ENCODE measurements at places on chromosomes 13 and 19. TPM values are rescaled to one million over a fixed set of nuclear protein-coding genes. Genes with fewer than 3 reads are reported as not detected.

The LYPD5 gene
- 0.38 TPM for total RNA-seq

The IRGC gene
- total RNA-seq: not detected

The ETV2 gene
- total RNA-seq: under 0.01 TPM

The S1PR5 gene
- 6.6 TPM for total RNA-seq

The NTF4 gene
- total RNA-seq: 3.2 TPM

The NALCN gene
- total RNA-seq: 0.26 TPM

The ZNF625 gene
- 5.0 TPM for total RNA-seq

DNA sequence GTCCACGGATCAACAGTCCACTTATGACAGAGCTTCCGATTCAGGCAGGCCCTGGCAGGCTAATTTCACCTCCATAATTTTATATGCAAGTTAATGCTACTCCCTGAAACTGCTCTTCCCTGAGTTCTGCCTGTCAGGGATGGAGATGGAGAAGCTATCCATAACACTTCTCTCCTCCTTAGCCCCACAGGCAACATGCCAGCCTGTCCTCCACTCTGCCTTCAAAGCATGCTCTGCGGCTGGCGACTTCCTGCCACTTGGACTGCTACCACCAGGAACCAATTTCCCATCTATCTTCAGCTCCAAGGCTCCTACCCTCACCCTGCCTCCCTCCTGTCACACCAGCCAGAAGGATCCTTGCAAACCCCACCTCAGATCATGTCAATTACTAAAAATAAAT is 35.4 kb downstream of the GSX1 start:
- no peak for DNase-seq

GRCh38 chr13:110464556-110465333 is 96.8 kb downstream of the RAB20 start:
- no peak for DNase-seq

DNA sequence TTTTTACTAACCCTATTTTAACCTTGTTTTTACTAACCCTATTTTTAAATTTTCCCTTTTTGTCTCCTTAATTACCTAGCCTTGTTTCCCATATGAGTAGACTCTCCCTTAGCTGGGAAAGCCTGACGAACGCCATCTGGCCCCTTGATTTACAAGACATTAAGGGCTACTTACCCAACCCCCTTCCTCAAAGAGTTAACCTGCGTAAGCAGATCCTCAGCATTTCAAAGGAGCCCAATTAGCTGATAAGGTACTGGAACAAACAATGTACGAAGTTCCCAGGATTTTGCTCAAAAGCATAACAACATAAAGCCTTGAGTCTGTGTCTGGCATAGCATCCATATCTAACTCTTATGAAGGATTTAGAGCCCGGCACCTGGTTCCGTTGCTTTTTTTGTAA is 4.7 kb upstream of the MVB12A start:
- DNase-seq: no peak

DNA sequence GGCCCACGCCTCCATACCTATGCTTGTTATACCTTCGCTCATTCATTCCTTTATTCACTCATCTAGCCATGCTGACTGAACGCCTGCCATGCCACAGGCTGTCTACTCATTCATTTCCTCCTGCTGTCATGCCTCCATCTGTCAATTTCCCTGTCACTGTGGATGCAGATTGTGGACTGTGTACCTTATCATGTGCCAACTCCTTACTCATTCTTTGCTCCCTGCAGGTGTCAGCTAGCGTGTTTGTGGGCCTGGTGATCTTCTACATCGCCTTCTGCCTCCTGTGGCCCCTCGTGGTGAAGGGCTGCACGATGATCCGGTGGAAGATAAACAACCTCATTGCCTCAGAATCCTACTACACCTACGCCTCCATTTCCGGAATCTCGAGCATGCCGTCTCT is 4.1 kb upstream of the PSMD8 start:
- no peak for DNase-seq

DNA sequence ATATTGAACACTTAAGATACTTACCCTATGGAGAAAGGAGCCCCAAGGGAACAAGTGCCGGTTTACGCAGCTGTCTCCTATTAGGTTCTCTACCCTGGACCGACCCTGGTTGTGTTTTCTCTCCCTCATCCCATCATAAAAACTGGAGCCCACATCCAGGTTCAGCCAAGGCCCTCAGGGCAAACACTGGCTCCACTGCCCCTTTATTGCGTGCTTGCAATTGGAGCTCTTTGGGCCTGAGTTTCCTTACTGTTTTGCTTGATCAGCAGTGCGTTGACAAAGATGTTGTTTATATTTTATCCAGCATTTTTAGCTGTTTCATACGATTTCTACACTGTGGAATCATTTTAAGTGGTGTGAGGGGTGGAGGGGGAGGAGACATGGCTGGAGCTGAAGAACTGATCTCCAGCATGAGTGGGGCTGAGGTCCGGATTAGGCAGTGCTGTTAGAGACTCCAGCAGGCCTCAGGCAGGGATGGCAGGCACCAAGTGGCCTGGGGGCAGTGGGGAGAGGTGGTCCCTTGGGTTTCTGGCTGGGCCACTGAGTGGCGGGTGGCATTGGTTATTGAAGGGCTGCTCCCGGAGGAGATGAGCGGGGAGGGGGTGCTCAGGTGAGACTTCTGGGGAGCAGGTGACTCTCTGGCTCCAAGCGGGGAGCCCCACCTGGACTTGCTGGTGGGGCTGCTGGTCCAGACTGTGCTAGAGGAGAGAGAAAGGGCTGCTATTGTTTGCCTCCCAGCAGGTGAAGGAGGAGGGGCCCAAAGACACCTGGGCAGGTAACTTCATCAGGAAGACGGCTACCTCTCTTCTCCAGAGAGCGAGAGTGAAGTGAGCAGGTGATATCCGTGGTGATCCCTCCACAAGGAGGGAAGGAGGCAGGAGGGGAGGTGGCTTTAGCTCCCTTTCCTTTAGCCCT is 62.4 kb upstream of the RNF113B start:
- DNase-seq: no peak

GRCh38 chr19:19257137-19257536 is 16.0 kb downstream of the TM6SF2 start:
- no peak for DNase-seq

DNA sequence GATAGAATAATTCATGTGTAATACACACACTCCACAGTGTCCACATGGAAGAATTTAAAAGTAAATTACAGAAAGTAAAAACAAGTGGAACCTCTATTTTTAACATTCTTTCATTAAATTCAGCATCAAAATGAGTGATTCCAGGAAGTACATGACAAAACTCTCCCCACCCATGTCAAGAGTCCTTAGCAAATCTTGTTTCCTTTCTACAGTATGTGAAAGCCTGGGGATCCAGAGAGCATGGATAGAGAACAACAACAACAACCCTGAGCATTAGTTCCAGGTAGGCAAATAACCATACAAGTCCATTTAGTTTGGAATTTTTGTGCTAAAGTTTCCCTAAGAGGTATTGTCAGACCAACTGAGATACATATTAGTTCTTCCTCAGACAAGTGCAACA is 267.9 kb downstream of the ENOX1 start:
- DNase-seq: no peak

DNA sequence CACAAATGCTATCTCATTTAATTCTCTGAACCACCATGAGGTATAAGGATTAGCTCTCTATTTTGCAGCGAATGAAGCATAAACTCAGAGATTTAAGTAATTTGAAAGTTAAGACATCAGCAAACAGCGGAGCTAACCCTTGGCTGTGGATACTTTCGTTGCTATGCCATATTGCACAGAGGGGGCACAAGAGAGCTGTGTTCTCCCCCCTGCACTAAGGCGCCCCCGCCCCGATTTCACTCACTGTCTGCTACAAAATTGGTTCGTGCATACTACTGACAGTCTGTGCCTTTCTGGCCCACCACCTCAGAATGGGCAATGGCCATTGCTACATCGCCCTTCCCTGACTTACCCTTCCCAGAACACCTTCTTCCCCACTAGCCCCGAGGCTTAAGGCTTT is 105.7 kb upstream of the OBI1 start:
- DNase-seq: no peak

GRCh38 chr19:10095948-10096614 is 6.4 kb downstream of the ANGPTL6 start:
- peak; percentile 78 for DNase-seq

- DNase-seq: no peak
These were observed 764 bp downstream of the CLEC11A start for GRCh38 chr19:50723735-50724521.

- DNase-seq: no peak
These were observed 121.6 kb upstream of the SGCG start for GRCh38 chr13:23059173-23059572.

GRCh38 chr19:54189145-54189734 is at the start of gene MBOAT7:
Gene MBOAT7, minus strand, starts transcription at chr19:54189580. Its CDS starts 1,072 bp downstream, at chr19:54188508.
- DNase-seq: peak; percentile 47

DNA sequence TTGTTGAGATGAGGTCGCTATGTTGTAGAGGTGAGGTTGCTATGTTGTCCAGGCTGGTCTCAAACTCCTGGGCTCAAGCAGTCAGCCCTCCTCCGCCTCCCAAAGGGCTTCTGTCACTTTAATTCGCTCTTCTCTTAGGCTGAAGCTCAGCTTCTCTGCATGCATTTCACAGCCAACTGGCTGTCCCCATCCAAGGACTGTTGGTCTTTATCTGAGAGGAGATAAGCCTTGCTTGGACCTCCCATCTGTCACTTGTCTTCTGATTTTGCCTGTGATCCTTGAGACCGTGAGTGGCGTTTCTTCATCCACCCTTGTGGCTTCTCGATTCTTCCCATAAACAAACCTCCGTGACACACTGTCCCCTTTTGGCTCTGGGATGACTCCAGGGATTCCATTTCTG is 24.4 kb downstream of the CERS1 start:
- no peak for DNase-seq
